ENCODE measurements at places on chromosomes 13 and 19. TPM values are rescaled to one million over a fixed set of nuclear protein-coding genes. Genes with fewer than 3 reads are reported as not detected.

DNA sequence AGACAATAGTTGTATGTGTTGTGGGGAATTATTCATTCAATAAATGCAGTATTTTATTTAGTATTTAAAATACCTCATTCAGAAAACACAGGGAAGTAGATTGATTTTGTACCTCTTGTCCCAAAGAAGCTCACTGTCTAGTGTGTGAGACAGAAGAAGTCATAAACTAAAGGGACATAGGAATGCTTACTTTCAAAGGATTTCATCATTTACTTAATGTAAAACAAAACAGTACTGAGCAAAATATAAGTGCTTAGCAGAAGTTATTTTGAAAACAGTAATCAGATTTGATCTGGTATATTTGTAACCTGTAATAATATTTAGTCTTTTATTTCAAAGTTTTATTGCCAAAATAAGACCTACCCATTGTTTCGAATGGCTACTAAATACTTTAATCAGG is 117.9 kb downstream of the TDRD3 start:
- DNase-seq = no peak

TMEM150B gene
- not detected for total RNA-seq

GRCh38 chr13:108993346-108993745 is 363.9 kb downstream of the MYO16 start:
- no peak for DNase-seq

GRCh38 chr13:80059789-80060188 is 281.1 kb downstream of the SPRY2 start:
- no peak for DNase-seq

GRCh38 chr13:76016799-76017400 is 380.8 kb downstream of the LMO7 start:
- peak; percentile 44 for DNase-seq

DNA sequence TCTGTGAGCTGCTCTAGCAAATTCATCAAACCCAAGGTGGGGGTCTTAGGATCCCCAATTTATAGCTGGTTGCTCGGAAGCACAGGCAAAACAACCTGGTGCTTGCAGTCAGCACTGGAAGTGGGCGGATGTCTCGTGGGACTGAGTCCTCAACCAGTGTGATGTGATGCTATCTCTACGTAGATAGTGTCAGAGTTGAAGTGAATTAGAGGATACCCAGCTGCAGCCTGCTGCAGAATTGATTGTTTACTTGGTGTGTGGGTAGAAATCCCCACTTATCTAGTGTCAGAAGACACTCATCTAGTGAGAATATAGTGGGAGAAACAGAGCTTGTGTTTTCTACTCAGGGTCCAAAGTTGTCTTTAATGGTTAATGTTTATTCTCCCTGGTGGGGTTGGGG is 63.3 kb downstream of the CBY2 start:
- no peak for DNase-seq

GRCh38 chr13:54367639-54368271 is 1339.1 kb downstream of the OLFM4 start:
- no peak for DNase-seq

CDC42EP5 gene
- 87.3 TPM for total RNA-seq

EGLN2 gene
- total RNA-seq = 113 TPM

DNA sequence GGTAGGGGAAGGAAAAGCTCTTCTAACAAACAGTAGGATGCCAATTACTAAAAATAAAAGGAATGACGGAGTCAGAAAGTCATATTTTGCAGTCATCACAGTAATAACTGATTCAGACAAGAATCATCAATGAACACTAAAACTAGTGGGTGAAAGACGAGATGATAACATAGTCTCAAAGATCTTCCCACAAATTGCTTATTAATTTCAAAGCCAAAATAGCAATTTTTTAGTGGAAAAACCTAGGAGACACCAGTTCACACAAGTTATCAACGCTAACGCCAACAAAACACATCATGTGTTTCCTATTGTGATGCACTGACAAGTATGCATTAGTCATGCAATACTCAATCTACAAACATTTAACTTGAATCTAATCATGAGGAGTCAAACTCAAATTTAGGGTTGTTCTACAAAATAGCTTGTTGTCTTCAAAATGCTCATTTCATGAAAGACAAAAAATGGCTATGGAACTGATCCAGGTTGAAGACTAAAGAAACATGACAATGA is 18.6 kb downstream of the ZNF233 start:
- no peak for DNase-seq

LRFN3 gene
- total RNA-seq = 15.8 TPM

KLHL1 gene
- total RNA-seq = not detected

GRCh38 chr13:46995874-46996273 is 99.0 kb upstream of the HTR2A start:
- DNase-seq = no peak

ERICH6B gene
- total RNA-seq = not detected

DNA sequence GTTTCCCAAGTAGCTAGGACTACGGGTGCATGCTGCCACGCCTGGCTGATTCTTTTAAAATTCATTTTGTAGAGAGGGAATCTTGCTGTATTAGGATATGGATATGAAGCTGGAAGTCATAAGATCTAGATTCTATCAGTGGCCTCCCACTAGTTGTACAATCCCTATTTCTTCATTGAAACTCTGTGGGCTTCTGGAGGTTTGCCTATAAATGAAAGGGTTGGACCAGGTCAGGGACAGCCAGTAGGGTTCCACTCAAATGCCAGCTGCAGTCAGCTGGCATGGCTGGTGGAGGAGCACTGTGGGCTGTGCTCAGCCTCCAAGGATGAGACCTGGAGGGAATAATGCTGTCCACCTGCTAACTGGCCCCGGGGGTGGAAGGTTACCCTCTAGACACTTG is 110.2 kb upstream of the GJB6 start:
- DNase-seq = no peak

DENND1C gene
- not detected for total RNA-seq

GRCh38 chr19:57280962-57281400 is 696 bp downstream of the ZNF460 start:
- DNase-seq = peak; percentile 17

PSMC4 gene
- total RNA-seq = 325 TPM

DNA sequence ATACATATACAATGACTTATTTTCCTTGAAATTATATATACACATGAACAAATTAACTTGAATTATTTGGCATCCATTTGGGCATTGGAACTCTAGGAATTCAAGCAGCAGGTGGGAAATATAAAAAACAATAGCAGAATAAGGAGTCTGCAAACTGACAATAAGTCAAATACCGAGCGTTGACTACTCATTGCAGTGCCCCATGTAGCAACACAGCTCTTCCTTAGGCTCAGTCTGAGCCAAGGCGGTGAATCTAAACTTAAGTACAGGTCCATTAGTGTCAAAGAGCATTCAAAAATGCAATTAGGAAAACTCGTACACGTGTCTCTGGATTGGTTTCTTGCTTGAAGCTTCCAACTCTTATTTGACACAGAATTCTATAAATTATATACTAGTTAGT is 462.5 kb upstream of the KLF12 start:
- no peak for DNase-seq

DNA sequence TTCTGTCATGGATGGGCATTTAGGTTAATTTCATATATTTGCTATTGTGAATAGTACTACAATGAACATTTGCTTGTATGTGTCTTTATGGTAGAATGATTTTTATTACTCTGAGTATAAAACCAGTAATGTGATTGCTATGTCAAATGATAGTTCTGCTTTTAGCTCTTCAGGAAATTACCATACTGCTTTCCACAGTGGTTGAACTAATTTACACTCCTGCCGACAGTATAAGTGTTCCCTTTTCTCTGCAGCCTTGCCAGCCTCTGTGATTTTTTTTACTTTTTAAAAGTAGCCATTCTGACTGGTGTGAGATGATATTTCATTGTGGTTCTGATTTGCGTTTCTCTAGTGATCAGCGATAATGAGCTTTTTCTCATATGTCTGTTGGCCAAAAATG is 6.5 kb downstream of the SIGLEC7 start:
- no peak for DNase-seq

- peak; percentile 67 for DNase-seq
These were observed 42.3 kb downstream of the LRCH1 start for GRCh38 chr13:46595136-46595884.

DNA sequence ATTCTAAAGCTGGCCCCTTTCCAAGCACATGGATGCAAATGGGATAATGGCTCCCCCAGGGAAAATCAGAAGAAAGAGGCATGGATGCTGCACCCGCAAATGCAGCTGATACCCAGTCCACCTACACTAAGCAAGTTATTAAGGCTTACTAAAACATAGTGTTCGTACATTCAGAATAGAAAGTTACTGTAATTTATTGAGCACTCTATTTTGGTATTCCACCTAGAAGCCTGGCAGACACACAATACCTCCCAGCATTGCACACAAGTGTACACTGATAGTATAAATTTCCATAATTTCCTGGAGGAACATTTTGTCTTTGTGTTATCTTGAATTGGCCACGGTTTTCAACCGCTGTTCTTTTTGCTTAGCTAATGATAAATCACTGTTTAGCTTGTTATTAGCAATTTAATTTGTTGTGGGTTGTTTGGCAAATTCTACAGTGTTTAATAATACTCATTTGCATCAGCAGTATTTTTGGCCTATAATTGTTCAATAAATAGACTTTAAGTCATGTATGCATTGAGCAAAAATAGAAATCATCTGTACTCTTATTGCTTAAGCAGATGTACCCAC is 94.5 kb upstream of the MRI1 start:
- no peak for DNase-seq

LGI4 gene
- 0.07 TPM for total RNA-seq

DNA sequence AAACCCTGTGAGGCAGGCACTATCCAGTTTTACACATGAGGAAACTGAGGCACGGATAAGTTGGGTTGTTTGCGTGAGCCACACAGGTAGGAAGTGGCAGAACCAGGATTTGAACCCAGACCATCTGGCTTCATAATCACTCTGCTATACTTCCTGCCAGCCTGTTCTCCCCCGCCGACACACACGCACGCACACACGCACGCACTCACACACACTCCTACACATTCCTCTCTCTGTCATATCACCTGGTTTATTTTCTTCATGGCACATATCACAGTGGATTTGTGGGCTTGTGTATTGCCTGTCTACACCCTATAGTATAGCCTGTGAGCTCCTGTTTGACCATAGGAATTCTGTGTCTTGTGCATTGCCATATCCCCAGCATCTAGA is 140.0 kb downstream of the SIPA1L3 start:
- no peak for DNase-seq

- DNase-seq = no peak
These were observed 549.6 kb downstream of the FGF9 start for GRCh38 chr13:22220151-22221135.

GJB2 gene
- total RNA-seq = not detected

GRCh38 chr13:36736119-36736726 is 62.4 kb downstream of the SERTM1 start:
- peak; percentile 65 for DNase-seq

- DNase-seq = no peak
These were observed 3.2 kb upstream of the TMEM190 start for GRCh38 chr19:55373306-55373992.

All from G401 (cell line).